ENCODE measurements at places on chromosomes 1 and 21.
A peak's percentile ranks its signal among the peaks of the same experiment; 100 is the strongest.

- DNase-seq = no peak
Measured at GRCh38 chr1:172647110-172647564, 11.8 kb upstream of the FASLG start.

- DNase-seq = no peak
Measured at GRCh38 chr1:53306168-53306567, 21.7 kb downstream of the LRP8 start.

DNA sequence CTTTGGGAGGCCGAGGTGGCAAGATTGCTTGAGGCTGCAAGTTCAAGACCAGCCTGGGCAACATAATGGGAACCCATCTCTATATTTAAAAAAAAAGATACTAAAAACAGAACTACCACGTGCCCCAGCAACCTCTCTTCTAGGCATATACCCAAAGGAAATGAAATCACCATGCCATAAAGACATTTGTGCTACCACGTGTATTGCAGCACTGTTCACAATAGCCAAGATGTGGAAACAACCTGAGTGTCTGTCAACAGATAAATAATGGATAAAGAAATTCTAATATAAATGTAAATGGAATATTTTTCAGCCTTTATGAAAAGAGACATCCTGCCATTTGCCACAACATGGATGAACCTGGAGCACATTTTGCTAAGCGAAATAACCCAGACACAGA is 128.6 kb downstream of the PCNX2 start:
- no peak for DNase-seq

GRCh38 chr1:246437961-246438360 is 69.1 kb downstream of the SMYD3 start:
- no peak for DNase-seq

DNA sequence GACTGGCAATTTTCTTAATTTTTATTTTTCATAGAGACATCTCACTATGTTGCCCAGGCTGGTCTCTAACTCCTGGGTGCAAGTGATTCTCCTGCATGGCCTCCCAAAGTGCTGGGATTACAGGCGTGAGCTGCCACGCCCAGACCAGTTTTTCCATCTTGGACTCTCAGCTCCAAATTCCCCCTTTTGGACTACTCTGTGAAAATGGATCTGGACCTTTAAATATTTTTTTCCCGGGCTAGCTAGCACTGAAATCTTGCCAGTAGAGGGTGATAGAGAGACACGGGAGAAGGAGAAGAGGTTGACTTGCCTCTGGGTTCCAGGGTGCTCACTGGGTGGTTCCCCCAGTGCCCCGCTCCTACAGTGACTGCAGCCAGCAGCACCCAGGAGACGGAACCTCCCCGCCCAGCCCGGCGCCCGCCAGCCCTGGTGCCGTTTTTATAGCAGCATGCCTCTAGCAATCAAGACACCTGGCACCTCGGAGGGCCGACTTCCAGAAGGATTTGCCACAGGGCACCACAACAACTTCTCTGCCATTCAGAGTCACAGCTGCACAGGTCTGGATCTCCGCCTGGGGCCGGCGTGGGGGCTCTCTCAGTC is 34.7 kb upstream of the SCCPDH start:
- DNase-seq = peak; percentile 78

- DNase-seq = no peak
Measured at GRCh38 chr1:100851726-100852125, 42.9 kb downstream of the EXTL2 start.

DNA sequence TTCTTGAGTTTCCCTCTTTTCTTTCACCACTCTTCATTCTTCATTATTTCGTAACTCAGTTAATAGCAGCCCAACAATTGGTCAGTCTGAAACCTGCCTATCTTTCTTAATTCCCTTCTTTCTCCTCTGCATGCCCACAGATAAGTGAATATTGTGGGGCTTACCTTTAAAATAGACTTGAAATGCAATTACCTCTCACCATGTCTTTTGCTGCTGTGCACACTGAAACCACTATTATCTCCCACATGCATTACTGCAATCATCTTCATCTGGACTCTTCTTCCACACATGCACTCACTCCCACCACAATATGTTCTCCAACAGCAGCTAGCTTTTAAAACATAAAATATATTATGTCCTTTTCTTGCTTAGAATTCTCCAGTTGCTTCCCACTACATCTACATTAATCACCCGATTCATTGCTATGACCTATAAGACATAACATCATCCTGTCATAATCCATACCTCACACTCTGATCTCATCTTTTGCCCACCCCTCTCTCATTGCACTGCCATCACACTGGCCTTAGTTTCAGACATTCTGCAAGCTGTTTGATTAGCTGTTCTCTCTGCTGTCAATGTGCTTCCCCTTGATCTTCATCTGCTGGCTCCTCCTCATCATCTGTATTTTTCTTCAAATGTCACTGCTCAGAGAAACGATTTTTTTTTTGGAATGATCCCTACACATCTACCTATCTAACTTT is 304.8 kb downstream of the PTPRC start:
- no peak for DNase-seq

GRCh38 chr1:25971066-25971810 is 26.6 kb downstream of the PAFAH2 start:
- DNase-seq = no peak

GRCh38 chr1:244709076-244709475 is 56.1 kb downstream of the DESI2 start:
- no peak for DNase-seq

GRCh38 chr21:41630917-41631316 is 123.0 kb upstream of the TMPRSS2 start:
- DNase-seq = no peak

DNA sequence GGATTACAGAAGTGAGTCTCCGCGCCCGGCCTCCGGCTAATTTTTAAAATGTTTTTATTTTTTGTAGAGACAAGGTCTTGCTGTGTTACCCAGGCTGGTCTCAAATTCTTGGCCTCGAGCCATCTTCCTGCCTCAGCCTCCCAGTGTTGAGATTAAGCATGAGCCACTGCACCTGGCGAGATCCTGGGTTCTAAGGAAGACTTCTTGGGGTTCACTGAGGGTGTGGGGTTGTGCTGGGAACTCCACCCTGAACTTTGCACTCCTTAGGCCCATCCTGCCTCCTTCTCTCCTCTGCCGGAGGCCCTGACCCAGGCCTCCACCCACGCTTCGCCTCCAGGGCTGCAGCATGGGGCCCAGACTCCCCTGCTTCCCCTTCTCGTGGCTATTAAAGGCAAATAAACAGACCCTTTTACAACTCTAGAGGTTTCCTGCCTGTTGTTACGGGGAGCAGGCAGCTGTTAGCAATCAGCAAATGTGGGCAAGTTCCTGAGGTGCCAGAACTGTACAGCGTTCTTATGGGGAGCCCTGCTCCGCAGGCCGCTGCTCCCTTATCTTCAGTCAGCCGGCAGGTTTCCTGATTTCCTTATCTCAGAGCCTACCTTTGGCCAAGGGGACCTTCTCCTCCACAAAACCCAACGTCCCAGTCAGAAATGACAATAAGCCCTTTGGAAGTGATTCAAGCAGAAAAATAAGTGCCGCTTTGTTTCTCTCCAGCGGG is 41.0 kb upstream of the LIN9 start:
- DNase-seq = peak; percentile 54

DNA sequence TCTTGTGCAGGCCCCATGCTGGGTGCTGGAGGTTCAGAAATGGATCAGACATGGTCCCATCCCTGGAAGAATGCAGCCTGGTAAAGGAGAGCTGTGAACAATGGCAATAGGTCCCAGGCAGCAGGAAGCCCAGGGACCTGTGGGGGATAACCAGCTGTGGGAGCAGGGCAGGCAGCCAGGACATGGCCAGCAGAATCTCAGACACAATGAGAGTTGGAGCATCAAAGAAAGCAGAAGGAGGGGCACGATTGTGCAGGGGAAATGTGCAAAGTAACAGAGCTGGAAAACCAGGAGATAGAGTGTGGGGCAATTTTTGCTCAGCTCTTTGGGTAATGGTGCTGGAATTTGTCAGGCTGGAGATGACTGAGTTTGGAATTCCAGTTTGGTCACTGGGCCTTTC is 44.3 kb downstream of the C8B start:
- DNase-seq = no peak

- DNase-seq = no peak
Measured at GRCh38 chr1:94335447-94335846, 82.7 kb upstream of the ABCD3 start.

DNA sequence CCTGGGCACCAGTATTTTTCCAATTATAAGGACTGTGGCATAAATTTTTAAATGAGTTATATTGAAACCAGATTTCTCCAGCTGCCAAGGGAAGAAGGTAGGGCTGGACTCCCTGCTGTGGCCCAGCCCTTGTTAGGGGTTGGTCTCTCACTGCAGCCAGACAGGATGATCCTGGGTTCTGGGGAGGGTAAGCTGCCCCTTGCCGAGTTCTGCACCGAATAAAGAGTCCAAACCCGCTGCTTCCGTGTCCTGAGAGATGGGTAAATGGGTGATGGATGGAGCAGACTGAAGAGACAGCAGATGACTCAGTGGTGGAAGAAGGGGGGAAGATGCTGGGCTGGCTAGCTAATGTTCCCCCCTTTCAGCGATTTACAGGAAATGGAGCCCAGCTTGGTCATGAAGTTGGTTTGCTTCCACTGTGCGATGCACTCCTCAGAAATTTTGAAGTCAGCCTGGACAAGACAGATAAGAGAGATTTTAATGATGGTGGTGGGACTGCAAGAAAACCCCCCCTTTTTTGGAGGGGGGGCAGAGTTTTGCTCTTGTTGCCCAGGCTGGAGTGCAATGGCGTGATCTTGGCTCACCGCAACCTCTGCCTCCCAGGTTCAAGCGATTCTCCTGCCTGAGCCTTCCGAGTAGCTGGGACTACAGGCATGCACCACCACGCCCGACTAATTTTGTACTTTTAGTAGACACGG is 41.4 kb downstream of the YARS1 start:
- DNase-seq = no peak

GRCh38 chr21:16287046-16287445 is 557.3 kb downstream of the USP25 start:
- DNase-seq = no peak

Measured in right kidney (tissue), 9 donors.